CD4-positive, alpha-beta T cell treated with Interleukin-21 for 1 hour (primary cell): ENCODE measurements at places on chromosomes 2 and 18.

DNA sequence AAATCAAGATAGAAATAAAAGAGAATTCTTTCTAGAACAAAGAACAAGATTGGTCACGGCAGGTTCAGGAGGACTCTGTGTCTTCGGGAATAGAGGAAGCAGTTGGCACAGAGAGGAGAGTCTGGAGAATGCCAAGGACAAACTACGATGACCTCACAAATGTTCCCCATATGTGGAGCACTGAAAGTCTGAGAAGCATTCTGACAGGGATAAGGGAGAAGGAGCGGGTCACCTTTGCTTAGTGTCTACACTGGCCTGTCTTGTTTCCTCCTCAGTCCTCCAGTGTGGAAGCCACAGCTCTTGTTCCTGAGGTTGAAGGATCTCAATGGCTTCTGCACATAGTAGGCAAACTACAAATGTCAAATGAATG is 338.8 kb downstream of the MYCN start:
- no peak for DNase-seq

- DNase-seq: peak; percentile 82
Observed at GRCh38 chr18:12839526-12840196, 44.4 kb downstream of the PTPN2 start.

- DNase-seq: no peak
Observed at GRCh38 chr2:238593236-238593635, 166.5 kb downstream of the ASB1 start.

- no peak for DNase-seq
Observed at GRCh38 chr2:84459944-84460429, 907 bp upstream of the SUCLG1 start.

- DNase-seq: no peak
Observed at GRCh38 chr2:241074901-241075540, 27.1 kb downstream of the MTERF4 start.

- no peak for DNase-seq
Observed at GRCh38 chr2:134441153-134441863, 187.4 kb downstream of the MGAT5 start.

- peak; percentile 86 for DNase-seq
Observed at GRCh38 chr18:13382366-13382953, 163.9 kb downstream of the LDLRAD4 start.

- DNase-seq: no peak
Observed at GRCh38 chr2:54813584-54813983, 90.1 kb downstream of the EML6 start.

DNA sequence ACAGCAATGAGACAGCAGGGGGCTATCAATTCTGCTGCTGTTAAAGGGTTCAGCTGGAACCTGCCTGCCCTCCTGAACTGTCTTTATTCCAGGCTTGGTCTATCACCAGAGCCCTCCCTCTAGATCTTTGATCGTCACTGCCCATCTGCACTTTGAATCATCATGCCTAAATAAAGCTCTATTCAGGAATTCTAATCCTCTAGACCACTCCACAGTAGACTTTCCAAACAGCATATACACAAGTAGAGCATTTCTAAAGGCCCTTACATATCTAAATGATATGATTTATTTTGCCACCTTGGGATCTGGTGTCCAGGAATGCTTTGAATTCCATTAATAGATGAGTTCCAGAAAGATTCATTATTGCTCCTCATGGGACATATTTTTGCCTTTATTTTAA is 542.1 kb upstream of the SYT4 start:
- DNase-seq: no peak

DNA sequence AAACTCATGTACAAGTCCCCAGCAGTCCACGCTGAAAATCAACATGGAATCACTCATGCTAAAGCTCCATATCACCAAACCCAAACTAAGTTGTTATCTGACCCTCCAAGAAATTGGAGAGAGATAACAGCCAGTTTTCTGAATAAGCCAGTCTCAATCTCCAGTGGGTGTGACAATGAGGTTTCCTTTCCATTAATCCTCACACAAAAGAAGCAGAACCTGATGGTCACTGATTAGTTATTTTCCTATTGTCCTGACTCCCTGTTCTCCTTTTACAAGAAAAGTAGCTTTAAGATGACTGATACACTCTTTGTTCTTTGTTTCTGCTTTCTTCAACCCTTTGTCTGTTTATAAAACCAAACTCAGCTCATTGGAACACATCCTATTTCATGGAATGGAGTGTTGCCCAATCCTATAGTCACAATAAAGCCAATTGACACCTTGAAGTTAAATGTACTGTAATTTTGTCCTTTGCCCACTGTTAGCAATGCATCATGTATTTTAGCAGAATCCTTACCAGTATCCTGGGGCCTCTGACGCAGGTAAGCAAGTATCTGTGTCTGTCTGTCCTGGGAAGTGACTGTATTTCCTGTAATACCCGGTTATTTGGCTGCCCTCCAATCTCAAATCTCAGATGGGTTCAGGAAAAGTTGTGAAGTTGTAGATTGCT is 30.6 kb upstream of the SH3RF3 start:
- no peak for DNase-seq

- DNase-seq: no peak
Observed at GRCh38 chr2:23591111-23591510, 206.1 kb downstream of the KLHL29 start.

DNA sequence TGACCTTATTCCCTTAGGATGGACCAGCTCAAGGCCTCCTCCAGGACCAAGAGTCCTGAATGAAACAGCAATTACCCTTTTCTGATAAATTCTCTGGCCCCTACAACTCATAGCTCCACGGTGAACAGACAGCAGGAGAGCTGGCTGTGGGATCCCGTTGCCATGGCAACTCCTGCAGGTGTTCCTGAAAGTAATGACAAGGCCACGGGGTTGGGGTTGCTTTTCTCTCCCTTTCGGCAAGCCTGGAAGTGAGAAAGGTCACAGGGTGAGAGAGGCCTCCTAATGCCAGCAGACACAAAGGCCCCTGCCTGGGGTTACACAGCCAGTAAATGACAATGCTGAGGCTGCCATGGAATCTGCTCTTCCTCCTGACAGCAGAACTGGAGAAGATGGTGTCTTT is 403.0 kb downstream of the NBAS start:
- no peak for DNase-seq

DNA sequence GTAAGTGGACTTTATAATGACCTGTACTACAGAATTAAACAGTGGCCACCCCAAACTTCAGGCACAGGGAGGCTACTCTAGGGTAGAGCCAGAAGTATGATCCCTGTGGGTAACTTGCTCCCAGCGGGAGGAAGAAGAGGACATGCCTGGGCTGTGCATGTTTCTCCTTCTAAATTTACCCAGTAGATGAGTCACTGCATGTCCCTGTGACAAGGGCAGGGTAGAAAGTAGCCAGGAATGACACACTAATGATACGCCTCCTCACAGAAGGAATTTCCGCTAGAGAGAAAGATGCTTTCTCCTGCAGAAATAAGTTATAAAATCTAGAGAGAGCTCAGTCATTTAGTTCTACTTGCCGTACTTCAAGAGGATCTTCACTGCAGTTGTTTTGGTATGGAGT is 7.5 kb downstream of the ACYP2 start:
- DNase-seq: no peak

GRCh38 chr2:174759381-174760065 is 4.7 kb downstream of the CHRNA1 start:
- no peak for DNase-seq

DNA sequence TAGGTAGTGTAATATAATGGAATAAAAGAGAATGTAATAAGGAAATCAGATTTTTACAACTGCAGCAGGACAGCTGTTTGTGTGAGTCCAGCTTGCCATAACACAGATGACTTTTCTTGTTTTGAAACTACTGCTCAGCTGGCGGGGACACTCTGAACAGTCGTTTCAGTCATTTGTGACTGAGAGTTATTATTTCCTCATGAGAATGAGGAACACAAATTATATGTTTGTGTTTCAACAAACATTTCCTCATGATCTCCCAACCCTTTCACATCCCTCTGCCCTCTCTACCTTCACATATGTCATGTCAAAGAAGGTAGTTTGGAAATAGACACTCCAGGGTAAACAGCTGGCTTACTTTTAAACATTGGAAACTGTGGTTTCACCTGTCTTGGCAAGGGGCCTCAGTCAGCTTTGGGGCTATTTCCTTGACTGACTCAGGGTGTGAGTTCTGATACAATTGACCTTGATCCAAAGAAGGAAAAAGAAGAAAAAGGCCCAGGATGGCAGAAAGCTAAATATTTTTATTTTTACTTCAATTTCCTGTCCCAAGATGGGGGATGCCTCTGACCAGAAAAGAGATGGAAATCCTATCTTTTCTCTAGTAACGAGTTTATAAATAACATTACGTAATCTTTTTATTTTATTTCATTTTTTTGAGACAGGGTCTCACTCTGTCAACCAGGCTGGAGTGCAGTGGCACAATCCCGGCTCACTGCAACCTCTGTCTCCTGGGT is 593 bp downstream of the SP140L start:
- no peak for DNase-seq

DNA sequence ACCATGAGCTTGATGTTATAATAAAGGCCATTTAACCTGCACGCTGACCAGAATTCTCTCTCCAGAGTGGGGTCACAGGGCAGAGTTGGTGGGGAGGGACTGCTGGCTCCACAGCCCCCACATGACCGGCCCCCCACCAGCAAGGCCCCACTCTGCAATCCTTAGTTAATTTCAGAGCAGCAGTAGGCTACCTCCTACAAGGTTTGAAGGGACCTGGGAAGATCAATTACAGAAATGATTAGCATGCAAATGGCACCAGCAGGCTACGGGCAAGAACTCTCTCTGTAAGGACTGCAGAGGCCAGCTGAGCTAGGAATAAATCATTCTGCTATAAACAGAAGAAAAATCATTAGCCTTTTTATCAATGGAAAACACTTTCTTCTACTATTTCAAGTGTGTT is 135.3 kb downstream of the C1D start:
- no peak for DNase-seq

GRCh38 chr18:11752116-11752911 is 63.2 kb downstream of the GNAL start:
- DNase-seq: peak; percentile 4

- DNase-seq: no peak
Observed at GRCh38 chr2:207315131-207315530, 149.4 kb upstream of the KLF7 start.

DNA sequence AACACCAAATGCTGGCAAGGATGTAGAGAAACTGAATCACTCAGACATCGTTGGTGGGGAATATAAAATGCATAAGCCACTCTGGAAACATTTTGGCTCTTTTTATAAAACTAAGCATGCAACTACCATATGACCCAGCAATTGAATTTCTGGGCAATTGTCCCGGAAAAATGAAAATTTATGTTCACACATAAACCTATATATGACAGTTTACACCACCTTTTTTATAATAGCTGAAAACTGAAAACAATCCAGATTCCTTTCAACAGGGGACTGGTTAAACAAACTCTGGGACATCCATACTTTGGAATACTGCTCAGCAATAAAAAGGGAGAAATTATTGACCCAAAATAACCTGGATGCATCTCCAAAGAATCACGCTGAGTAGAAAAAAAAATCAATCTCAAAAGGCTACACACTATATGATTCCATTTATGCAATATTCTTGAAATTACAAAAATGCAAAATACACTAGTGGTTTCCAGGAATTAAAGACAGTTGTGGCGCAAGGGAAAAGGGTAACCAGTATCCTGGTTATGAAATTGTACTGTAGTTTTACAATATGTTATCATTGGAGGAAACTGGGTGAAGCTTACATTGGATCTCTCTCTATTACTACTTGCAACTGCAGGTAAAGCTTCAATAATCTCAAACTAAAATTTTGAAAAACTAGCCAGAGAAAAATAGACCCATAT is 130.2 kb upstream of the PID1 start:
- DNase-seq: no peak
